ENCODE measurements at places on chromosomes 6 and 20. TPM values are rescaled to one million over a fixed set of nuclear protein-coding genes. Genes with fewer than 3 reads are reported as not detected.

DNA sequence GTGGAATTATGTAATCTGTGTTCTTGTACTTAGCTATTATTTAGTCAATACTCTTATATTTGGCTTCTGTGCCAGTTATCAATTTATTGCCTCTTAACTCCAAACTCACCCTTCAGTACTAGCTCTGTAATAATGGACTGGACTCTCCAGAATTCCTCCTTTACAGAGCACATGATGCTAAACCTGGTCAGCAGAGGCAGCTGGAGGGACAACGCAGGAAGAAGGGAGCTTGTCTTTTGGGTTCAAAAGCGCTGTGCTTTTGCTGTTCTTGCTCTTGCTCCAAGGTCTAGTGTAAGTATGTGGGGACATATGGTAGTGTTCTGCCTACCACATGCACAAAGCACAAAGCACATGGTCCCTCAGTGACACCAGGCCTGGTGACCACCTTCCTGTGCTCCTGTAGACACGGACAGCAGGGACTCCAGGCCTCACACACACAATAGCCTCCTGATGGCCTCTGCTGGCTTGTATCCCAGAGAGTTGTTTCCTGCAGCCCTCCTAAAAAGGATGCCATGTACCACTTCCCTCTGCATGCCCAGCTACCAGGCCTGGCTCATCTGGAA is 46.1 kb downstream of the CHD6 start:
- H3K4me1 ChIP-seq = no peaks in the 10 kb centered on the region
- H3K27ac ChIP-seq = no peak overlapping the region
- no peak for DNase-seq
- H3K4me3 ChIP-seq = no peak overlapping the region
- no peaks in the 10 kb centered on the region for H3K27me3 ChIP-seq

GRCh38 chr6:42374018-42374669 is 77.6 kb downstream of the TRERF1 start:
- DNase-seq = no peak
- no peak overlapping the region for H3K27ac ChIP-seq
- no peaks in the 10 kb centered on the region for H3K27me3 ChIP-seq
- H3K4me3 ChIP-seq = no peak overlapping the region
- H3K36me3 ChIP-seq = no peaks in the 10 kb centered on the region
- H3K4me1 ChIP-seq = no peaks in the 10 kb centered on the region

GRCh38 chr6:116557893-116558292 is 4.3 kb downstream of the CALHM4 start:
- no peak overlapping the region for H3K4me3 ChIP-seq
- no peak overlapping the region for H3K27ac ChIP-seq
- no peaks in the 10 kb centered on the region for H3K36me3 ChIP-seq
- DNase-seq = no peak
- no peaks in the 10 kb centered on the region for H3K4me1 ChIP-seq

- no peak overlapping the region for H3K4me3 ChIP-seq
- no peak overlapping the region for H3K27ac ChIP-seq
- no peak for DNase-seq
- no peaks in the 10 kb centered on the region for H3K27me3 ChIP-seq
- H3K36me3 ChIP-seq = no peaks in the 10 kb centered on the region
Observed at GRCh38 chr6:24907919-24908649, 27.7 kb downstream of the RIPOR2 start.

Gene BPI
- not detected for total RNA-seq

Gene LTA
- not detected for total RNA-seq

Gene SIRPG
- 0.31 TPM for total RNA-seq

Gene PRR3
- 3.0 TPM for total RNA-seq

Gene USP49
- total RNA-seq = 0.87 TPM
